ENCODE measurements at places on chromosomes 6 and 20.

DNA sequence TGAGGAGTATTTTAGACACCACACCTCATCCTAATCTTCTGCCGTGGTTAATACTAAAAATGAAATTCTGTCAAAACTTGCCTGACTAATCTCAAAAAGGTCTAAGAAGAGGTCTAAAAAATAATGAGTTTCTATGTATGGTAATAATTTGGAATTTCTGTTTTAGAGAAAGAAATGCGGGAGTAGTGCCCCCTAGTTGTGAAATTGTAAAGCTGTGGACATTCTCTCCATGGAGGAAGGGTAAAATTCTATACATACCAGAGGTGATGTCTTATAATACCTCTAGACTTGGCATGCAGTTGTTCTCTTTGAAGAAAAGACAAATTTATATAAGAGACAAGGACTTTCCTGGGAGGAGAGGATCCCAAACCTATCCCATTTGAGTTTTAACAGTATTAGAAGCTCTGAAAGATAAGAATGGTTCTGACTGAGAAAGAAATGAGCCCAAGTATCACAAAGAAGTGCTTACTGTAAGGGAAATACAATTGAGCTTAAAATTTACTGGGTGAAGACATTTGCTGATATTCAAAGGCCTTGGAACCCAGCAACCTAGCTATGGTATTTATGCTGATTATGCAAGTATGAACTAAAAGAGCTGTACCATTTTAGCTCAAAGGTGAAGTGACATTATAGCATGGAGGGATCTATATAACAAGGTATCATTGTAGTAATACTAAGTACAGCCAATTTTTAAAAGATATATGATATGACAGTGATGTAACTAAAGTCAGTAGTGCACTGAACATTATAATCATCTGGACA is 5.1 kb upstream of the EPHA7 start:
- DNase-seq, result no peak

DNA sequence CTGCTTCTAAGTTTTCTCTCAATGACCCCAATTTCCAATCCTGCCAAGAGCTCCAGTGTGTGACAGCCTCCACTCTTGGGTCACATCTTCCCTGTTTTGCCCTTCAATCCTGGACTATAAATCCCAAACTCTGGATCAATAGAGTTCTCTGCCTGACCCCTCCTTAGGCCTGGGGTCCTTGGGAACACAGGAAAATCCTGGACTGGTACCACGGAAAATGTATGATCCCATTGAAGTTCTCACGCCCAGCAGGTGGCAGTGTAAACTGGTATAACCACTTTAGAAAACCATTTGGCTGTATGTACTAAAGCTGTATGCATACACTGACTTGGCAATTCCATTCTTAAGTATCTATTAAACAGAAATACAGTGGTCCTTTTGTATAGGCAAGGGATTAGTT is 98.0 kb downstream of the SNAP25 start:
- DNase-seq, result no peak

DNA sequence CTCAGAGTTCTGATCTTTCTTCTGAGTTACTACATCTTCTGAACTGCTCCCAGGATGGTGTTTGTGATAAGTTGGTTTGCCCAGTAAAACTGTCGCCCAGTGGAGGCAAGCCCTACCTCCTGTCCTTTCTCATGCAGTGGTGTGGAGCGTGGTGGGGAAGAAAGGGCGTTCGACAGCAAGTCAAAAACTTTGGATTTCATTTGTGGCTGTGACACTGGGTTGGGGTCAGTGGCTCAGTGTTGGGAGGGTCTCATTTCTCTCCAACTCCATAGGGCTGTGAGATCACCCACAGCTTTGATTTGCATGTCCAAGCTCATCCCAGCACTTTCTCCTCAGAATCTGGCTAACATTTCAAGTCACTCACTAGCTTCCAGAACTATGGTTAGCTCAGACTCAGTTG is 17.5 kb upstream of the SLC22A2 start:
- DNase-seq, result no peak

- DNase-seq, result no peak
These were observed 582.4 kb downstream of the PHF3 start for GRCh38 chr6:64217721-64218620.

DNA sequence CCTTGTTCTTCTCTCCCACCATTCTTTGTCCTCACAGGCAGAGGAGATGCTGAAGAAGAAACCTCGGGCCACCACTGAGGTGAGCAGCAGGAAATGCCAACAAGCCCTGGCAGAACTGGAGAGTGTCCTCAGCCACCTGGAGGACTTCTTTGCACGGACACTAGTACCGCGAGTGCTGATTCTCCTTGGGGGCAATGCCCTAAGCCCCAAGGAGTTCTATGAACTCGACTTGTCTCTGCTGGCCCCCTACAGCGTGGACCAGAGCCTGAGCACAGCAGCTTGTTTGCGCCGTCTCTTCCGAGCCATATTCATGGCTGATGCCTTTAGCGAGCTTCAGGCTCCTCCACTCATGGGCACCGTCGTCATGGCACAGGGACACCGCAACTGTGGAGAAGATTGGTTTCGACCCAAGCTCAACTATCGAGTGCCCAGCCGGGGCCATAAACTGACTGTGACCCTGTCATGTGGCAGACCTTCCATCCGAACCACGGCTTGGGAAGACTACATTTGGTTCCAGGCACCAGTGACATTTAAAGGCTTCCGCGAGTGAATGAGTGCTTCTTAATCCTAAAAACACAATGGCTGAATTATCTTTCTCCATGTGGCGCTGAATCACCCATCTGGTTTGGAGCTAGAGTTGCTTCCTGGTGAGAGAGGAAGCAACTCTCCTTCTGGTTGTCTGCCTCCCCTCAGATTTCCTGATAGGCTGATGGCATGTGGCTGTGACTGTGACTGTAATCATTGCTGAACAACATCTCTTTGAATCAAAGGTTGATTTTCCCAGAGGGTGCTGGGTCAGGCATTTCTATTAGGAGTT is 4.6 kb downstream of the MAD2L1BP start:
- no peak for DNase-seq

DNA sequence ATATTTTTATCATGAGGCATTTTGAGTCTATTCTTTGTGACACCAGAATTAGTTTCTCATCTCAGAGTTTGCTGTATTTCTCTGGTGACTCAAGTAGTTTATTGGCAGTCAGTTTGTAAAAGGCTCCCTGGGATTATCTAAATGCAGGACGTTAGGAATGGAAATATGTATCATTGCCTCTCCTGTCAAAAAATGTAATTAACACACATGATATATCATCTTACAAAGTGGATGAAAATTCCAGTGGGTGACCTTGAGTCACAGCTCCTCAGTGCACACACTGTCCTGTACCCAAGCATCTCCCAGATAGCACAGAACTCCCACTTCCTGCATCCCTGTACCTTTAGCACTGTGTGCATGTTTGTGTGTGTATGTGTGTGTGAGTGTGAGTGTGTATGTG is 258.6 kb downstream of the LAMA2 start:
- DNase-seq, result no peak

GRCh38 chr6:29510202-29510601 is 22.4 kb upstream of the MAS1L start:
- DNase-seq, result no peak

- no peak for DNase-seq
These were observed 136.2 kb downstream of the BMP7 start for GRCh38 chr20:57130160-57130772.

DNA sequence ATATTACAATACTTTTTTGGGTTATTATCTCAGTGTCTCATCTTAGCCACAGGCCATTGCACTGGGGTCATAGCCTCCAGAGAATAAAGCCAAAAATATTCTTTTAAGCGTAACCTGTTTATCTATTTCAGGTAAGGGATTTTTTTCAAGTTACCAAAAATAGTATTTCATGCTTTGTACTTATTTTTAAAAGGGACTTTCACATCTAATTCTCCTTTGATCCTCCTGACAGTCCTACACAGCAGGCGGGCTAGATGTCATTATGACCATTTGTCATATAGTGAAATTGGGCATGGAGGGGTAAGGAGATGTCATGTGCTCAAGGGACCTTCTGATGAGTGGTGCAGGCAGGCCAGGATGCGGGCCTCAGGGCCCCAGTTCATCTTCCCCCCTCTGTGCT is 68.9 kb downstream of the TBC1D7 start:
- no peak for DNase-seq

DNA sequence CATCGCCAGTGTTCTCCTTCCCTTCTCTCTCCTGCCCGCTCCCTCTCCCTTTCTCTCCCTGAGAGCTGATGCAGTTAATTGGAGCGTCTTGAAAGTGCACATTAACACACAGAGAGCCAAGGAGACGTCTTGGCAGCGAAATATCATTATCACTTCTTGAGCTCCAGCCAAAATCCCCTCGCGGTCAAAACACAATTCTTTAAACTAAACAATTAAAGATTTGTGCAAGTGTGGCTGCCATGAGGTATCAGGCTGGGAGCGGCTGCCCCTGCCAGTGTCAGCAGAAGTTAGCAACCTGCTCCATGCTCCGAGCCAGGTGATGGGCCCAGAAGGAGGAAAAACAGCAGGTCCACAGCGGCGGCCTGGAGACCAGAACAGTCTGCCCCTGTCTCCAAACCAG is 100.9 kb upstream of the FOXP4 start:
- no peak for DNase-seq

DNA sequence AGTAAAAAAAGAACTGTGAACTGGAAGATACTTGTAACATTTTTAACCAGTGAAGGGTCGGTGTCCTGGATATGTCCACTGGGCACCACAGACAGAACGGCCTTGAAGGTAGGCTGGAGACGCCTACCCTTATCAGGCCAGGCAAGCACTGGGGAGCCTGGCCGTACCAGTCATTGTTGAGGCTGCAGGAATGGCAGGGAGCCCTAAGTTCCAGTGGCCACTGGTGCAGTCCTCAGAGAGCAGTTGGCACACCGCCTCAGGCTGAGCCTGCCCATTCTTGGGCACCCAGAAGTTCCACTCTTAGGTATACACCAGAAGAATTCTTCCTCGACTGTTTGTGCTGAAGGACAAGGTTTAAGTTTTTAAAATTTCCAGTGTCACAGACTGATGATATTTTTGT is 20.5 kb downstream of the DNAJC5 start:
- no peak for DNase-seq

GRCh38 chr6:56842686-56843475 is 112.0 kb upstream of the BEND6 start:
- DNase-seq, result no peak

GRCh38 chr6:35341557-35341956 is 801 bp upstream of the PPARD start:
- DNase-seq, result no peak

DNA sequence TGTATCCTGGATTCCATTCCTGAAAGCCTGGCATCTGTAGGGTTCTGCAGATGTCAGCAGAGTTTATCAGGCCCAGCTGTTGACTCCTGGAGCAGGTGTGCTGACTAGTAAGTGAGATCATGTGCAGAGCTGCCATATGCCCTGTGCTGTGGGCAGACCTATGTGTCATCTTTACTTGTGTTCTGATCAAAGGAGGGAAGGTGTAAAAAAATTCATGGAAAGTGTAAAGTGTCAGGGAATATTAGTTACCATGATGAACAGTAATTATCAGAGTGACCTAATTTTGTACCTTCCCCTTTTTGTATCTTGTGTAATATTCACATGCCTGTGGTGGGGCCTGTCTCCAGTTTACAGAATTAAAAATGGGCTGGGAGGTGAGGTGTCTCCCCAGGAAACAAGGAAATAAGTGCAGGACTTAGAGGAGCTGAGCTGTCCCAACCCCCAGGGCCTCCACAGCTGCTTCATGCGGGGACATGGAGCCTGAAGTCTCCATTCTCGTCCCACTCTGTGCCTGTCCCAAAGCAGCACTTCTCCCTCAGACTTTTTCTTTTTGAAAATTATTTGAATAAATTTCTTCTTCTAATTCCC is 148.2 kb upstream of the GGTLC1 start:
- no peak for DNase-seq

DNA sequence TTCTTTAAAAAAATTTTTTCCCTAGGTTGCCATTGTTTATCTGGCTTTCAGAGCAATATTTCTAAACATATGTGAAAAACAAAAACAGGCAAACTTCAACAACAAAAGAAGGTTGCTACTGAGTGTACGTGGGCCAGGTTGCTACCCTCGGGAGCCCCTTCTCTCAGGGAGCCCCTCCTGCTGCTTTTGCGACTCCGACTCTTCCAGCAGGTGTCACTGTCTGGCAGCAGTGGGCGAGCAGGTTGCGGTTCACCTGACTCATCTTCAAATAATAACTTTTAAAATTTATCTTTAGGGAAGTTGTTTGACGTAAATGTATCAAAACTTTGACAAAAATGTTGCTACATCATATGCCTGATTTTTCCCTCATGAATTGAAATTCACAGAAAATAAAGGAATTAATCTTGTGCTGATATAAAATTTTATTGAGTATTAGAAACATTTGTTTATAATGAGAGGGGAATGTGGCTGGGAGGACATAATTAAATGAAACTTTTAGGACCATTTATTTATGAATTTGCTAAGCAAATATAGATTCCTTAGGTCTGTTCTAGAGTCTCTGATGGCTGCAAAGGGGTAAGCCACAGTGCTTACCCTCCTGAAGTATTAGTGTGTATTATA is 138.8 kb downstream of the HIVEP1 start:
- DNase-seq, result no peak

GRCh38 chr6:89566008-89566800 is 72.3 kb downstream of the LYRM2 start:
- no peak for DNase-seq

DNA sequence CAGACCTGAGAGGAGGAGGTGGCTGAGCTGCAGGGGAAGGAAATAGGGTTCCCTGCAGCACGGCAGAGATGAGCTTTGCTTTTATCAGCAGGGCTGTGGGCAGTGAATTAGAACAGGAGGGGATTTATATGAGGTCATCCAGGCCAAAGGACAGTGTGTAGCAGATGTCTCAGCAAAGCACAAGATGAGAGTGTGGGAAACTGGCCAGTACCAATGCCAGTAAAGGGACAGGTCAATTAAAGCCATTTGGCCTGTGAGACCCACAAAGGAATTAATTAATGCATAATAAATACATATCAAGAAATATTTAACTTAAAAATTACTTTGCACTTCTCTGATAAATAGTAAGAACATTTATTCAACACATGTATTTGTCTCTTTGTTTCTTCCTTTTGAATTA is at the start of gene DEFB119:
Gene DEFB119, minus strand, starts transcription at position 101 of the 400 bp plus-strand sequence. CDS start 107 bp downstream, outside the sequence.
- no peak for DNase-seq

- no peak for DNase-seq
These were observed 31.9 kb downstream of the WDR27 start for GRCh38 chr6:169669889-169670288.

GRCh38 chr6:154247119-154247861 is 109.3 kb downstream of the IPCEF1 start:
- DNase-seq, result no peak

GRCh38 chr20:5410470-5410869 is 93.7 kb upstream of the PROKR2 start:
- no peak for DNase-seq

GRCh38 chr20:16761305-16761829 is 13.2 kb downstream of the OTOR start:
- peak; percentile 21 for DNase-seq

DNA sequence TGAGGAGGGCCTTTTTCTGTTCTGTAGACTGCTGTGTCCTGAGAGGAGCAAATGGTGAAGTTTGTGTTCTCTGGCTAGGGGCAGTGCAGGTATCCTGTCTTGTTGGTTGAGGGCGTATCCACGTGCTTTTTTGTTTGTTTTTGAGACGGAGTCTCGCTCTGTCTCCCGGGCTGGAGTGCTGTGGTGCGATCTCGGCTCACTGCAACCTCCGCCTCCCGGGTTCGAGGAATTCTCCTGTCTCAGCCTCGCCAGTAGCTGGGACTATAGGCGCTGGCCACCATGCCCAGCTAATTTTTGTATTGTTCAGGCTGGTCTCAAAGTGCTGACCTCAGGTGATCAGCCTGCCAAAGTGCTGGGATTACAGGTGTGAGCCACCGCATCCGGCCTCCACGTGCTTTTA is 10.8 kb upstream of the PXDC1 start:
- no peak for DNase-seq
